GM12878 (cell line): ENCODE measurements at places on chromosomes 11 and 22.

- DNase-seq, result no peak
Observed at GRCh38 chr11:98710986-98711385, 309.8 kb upstream of the CNTN5 start.

GRCh38 chr11:76371170-76371569, 9.8 kb downstream of the THAP12 start:
- peak; percentile 37 for DNase-seq

- DNase-seq, result no peak
Observed at GRCh38 chr11:100970283-100971164, 159.1 kb downstream of the PGR start.

DNA sequence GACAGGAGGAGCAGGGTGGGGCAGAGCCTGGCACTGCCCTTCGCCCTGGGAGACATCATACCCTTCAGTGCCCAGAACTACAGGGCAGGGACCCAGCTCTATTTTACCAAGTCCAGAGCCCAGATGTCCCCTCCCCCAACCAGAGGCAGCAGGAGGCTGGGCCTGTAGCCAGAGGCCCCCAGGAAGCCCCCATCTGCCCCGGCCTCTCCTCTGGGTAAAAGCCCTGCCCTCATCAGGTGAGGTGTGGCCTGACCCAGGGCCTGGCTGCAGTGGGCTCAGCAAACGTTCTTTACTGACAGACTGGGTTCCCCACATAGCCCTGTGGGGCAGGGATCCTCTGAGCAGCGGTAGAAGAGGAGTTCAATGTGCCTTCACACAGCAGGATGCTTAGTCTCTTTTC, 51.8 kb upstream of the SLC22A12 start:
- DNase-seq, result no peak

DNA sequence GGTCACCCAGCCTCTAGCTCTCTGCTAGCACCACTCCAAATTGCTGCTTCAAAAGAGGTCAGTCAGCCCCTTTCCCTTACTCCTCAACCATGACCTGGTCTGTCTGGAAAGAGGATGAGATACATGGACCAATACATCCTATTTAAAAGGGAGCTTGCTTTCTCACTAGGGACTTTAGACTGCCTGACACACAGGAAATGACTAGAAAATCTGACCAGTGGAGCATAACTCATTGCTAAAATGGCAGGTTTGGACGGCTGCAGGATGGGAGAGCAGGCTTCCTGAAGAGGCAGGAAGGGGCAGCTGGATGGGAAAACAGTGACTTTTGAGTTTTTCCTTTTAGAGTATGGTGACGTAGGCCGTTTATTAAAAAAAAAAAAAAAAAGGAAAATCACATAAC, 25.3 kb downstream of the STIM1 start:
- no peak for DNase-seq

GRCh38 chr22:40009292-40009774, 14.6 kb downstream of the FAM83F start:
- no peak for DNase-seq

GRCh38 chr11:9148727-9149126, 57.3 kb upstream of the SCUBE2 start:
- DNase-seq, result no peak
